ENCODE measurements at places on chromosomes 7 and 10. TPM values are rescaled to one million over a fixed set of nuclear protein-coding genes. Genes with fewer than 3 reads are reported as not detected.

MSMB gene
- 18.5 TPM for polyA plus RNA-seq

- H3K27me3 ChIP-seq = no peaks in the 10 kb centered on the region
- DNase-seq = no peak
- H3K27ac ChIP-seq = no peak overlapping the region
- no peaks in the 10 kb centered on the region for H3K4me1 ChIP-seq
- H3K4me3 ChIP-seq = no peak overlapping the region
These were observed 21.6 kb upstream of the ZNF37A start for GRCh38 chr10:38072552-38072951.

DNA sequence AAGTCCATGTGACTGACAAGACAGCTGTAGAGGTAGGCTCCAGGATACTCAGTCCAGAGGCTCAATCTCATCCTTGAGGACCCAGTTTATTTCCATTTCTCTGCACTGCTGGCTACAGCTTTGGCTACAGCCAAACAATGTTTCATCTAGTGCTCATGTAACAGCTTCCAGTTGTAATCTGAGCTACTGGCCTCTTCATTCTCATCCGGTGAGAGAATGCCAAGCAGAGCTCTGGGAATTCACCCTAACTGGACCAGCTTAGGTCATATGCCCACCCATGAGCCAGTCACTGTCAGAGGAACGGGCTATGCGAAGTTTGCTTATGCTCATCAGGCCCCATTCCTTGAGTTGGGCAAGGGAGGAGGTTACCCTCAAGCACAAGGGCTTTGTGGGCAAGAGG, 192.9 kb downstream of the EVX1 start:
- no peak overlapping the region for H3K27ac ChIP-seq
- no peaks in the 10 kb centered on the region for H3K36me3 ChIP-seq
- H3K27me3 ChIP-seq = no peaks in the 10 kb centered on the region

ASZ1 gene
- polyA plus RNA-seq = 0.16 TPM

- H3K4me1 ChIP-seq = no peaks in the 10 kb centered on the region
- no peaks in the 10 kb centered on the region for H3K27me3 ChIP-seq
- H3K27ac ChIP-seq = no peak overlapping the region
- DNase-seq = no peak
These were observed 45.0 kb upstream of the ANLN start for GRCh38 chr7:36344622-36345021.

SLC26A3 gene
- 0.28 TPM for polyA plus RNA-seq

DNA sequence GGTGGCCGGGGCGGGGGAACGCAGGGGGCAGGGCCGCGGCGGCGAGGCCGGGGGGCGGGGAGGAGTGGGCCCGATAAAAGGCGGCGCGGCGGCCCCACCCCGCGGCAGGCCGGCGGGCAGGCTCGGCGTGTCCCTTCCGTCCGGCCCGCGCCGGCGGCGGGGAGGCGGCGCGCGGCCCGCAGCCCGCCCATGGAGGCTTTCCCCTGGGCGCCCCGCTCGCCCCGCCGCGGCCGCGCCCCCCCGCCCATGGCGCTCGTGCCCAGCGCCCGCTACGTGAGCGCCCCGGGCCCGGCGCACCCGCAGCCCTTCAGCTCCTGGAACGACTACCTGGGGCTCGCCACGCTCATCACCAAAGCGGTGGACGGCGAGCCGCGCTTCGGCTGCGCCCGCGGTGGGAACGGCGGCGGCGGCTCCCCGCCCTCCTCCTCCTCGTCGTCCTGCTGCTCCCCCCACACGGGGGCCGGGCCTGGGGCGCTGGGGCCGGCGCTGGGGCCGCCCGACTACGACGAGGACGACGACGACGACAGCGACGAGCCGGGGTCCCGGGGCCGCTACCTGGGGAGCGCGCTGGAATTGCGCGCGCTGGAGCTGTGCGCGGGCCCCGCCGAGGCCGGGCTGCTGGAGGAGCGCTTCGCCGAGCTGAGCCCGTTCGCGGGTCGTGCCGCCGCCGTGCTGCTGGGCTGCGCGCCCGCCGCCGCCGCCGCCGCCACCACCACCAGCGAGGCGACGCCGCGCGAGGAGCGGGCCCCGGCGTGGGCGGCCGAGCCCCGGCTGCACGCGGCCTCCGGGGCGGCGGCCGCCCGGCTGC, at the start of gene NANOS1:
Gene NANOS1, plus strand, starts transcription at position 102 of the 808 bp plus-strand sequence. Its CDS starts 88 bp downstream, at position 190.
- peak within 1 kb of the TSS; percentile 82 for H3K27ac ChIP-seq
- peak; percentile 29 for DNase-seq
- no peaks in the 10 kb centered on the region for H3K27me3 ChIP-seq
- peaks cover 10% of the 10 kb centered on the region for H3K4me1 ChIP-seq
- H3K4me3 ChIP-seq = peak within 1 kb of the TSS; percentile 50

CCSER2 gene
- 14.2 TPM for polyA plus RNA-seq

- no peaks in the 10 kb centered on the region for H3K27me3 ChIP-seq
- H3K4me3 ChIP-seq = no peak overlapping the region
- H3K27ac ChIP-seq = no peak overlapping the region
- H3K4me1 ChIP-seq = no peaks in the 10 kb centered on the region
These were observed 87.1 kb downstream of the CYP26A1 start for GRCh38 chr10:93160829-93161228.

GRCh38 chr10:22316286-22317075, at the start of gene COMMD3:
Gene COMMD3 (plus strand): TSS chr10:22316388. CDS start chr10:22316418, 30 bp downstream.
- peak within 1 kb of the TSS; percentile 97 for H3K27ac ChIP-seq
- H3K27me3 ChIP-seq = peaks cover 6% of the 10 kb centered on the region
- peak; percentile 97 for DNase-seq
- no peaks in the 10 kb centered on the region for H3K4me1 ChIP-seq

DNA sequence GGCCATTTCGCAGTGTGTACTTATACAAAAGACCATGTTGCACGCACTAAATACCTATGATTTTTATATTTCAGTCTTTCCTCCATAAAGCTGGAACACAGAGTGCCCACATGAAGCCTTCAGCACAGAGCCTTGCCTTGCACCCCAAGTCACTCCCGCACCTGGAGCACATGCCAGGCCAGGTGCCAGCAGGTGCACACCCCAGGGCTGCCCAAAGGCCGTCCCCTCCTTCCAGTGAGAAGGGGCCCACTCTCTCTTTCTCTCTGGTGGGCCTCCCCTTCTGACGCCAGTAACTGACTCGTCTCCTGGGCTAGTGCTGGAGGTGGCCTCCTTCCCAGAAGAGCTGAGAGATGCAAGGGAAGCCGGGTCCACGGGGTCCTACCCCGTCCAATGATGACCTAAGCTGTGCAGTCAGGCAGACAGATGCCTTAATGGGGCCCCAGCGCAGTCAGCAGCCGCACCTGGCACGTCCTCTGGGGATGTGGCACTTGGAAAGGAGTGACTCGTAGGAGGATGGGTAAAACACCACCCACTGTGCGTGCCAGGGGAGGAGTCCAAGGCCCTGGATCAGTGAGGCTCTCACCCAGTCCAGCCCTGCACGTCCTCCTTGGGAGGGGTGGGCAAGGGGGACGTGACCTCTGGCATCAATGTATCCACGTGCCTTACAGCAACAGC, 17.7 kb upstream of the SHH start:
- no peaks in the 10 kb centered on the region for H3K36me3 ChIP-seq
- DNase-seq = no peak
- H3K4me3 ChIP-seq = no peak overlapping the region
- H3K27ac ChIP-seq = no peak overlapping the region
- H3K4me1 ChIP-seq = no peaks in the 10 kb centered on the region

DNA sequence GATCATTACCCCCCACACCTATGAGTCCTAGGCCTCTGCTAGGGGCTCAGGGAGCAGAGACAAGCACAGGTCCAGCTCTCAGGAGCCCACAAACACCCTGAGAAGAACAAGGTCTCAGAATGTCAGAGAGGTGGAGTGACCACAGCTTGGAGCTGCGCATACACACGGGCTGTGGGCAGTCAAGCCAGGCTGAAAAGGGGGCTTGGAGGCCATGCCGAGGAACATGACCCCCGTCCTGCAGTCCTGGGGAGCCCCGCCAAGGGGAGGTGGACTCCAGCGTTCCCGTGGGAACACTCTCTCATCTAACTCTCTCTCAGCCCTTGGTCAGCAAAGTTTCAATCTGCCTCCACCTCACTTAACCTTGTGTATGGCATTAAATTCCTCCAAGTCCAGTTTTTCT, 7.8 kb upstream of the MMP21 start:
- no peak for DNase-seq
- no peaks in the 10 kb centered on the region for H3K4me1 ChIP-seq
- no peak overlapping the region for H3K4me3 ChIP-seq
- peaks cover 2% of the 10 kb centered on the region for H3K36me3 ChIP-seq
- no peak overlapping the region for H3K27ac ChIP-seq
